Hippocampal formation (tissue), 2 donors: ENCODE measurements at places on chromosomes 7 and 10.

- no peak for DNase-seq
Observed at GRCh38 chr10:107553470-107553869, 389.0 kb upstream of the SORCS1 start.

- no peak for DNase-seq
Observed at GRCh38 chr10:50550291-50550839, 73.4 kb downstream of the SGMS1 start.

GRCh38 chr10:32970910-32971309, 12.9 kb upstream of the ITGB1 start:
- DNase-seq, result no peak

- DNase-seq, result no peak
Observed at GRCh38 chr7:98287486-98287959, 6.0 kb downstream of the BRI3 start.

- DNase-seq, result no peak
Observed at GRCh38 chr10:3411044-3411443, 238.5 kb upstream of the PITRM1 start.

- DNase-seq, result no peak
Observed at GRCh38 chr10:50231515-50232260, 19.6 kb downstream of the ASAH2 start.

- DNase-seq, result no peak
Observed at GRCh38 chr7:47685151-47685550, 103.2 kb upstream of the TNS3 start.

GRCh38 chr7:128104108-128104742, 73.0 kb upstream of the LRRC4 start:
- DNase-seq, result no peak

- DNase-seq, result no peak
Observed at GRCh38 chr10:33664070-33664469, 329.6 kb upstream of the NRP1 start.
